ENCODE measurements at places on chromosomes 5 and 9.

DNA sequence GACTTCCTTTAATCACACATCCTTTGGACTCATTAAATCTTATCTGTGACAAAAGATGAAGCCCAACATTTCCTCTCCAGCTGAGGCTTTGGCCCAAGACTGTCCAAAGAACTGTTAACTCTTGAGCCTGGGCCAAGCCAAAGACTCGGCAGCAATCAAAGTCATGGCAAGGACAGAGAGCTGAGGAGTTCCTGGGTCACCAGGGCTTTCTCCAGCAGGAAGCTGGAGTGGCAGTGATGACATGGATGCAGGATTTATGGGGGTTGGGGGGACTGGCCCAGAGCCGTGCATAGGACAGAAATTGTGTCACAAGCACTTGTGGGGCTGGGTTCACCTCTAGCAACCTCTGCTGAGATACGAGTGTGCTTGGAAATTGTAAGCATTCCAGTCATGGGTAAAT, 440.3 kb downstream of the PLK2 start:
- DNase-seq = no peak

GRCh38 chr5:178430186-178431062, 159.8 kb downstream of the COL23A1 start:
- DNase-seq = no peak

DNA sequence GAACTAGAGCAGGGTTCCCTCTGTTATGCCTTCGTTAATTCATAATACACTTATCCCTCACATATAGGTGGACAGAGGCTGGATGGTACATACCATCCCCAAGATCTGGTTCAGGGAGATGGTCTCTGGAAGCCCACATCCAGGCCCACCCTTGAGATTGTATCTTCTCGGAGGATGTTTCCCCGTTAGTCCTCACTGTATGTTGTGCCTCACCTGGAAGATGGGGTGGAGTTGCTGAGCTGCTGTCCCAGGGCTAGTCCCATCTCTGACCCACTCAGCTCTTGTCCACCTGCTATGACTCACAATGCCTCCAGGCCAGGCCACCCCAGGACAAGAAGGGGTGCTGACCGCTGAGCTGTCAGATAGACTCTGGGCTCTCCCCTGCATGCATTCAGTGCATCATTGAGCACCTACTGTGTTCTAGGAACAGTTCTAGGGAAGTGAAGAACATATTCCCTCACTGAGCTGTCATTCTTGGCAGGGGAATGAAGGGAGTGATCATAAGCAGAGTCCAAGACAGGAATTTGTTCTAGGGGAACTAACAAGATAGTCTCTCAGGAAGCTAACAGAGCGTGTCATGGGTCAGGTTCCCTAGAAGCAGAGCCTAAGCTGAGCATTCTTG, at the start of gene CBY3:
Gene CBY3, minus strand, starts transcription at position 255 of the 622 bp plus-strand sequence. Its CDS starts 116 bp downstream, at position 139.
- no peak for DNase-seq

DNA sequence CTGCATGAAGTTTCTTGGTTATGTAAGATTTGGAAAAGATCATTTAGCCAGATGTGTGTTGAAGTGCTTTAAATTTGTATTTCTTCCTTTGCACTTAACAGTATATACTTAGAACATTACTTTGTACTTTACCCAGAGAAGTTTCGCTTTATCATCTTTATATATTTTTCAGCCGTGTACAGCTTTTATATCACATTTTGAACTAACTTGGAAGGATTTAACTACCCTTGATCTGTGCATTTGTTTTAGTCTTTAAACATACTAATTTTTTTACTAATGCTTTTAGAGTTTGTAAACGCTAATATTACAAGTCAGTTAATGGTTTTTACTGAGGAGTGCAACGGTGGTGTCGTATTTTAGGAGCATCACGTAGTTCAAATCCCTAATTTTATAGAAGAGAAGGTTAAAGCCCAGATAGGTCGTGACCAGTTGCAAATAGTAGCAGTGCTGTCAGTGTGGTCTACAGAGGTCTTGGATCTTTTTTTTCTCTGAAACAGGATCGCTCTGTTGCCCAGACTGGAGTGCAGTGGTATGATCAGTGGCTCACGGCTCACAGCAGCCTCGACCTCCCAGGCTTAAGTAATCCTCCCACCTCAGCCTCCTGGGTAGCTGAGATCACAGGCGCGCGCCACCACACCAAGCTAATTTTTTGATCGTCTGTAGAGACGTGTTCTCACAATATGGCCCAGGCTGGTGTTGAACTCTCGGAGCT, 2.0 kb downstream of the MATR3 start:
- DNase-seq = no peak

- DNase-seq = no peak
Measured at GRCh38 chr5:148967783-148968182, 95.1 kb downstream of the SH3TC2 start.

DNA sequence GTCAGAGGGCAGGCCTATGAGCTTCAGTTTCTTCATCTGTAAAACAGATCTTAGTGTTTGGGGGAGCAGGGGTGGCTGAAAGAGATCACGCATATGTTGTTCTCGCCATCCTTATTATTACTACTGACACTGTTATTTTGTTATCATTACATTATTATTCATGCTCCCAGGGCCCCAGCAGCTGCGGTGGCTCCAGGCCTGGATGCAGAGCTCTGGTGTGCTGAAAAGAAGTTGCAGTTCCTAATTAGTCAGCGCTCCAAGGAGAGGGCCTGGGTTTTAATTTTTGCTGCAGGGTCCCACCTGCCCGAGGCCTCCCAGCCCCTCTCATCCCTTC, 19.5 kb downstream of the CXXC5 start:
- DNase-seq = no peak

DNA sequence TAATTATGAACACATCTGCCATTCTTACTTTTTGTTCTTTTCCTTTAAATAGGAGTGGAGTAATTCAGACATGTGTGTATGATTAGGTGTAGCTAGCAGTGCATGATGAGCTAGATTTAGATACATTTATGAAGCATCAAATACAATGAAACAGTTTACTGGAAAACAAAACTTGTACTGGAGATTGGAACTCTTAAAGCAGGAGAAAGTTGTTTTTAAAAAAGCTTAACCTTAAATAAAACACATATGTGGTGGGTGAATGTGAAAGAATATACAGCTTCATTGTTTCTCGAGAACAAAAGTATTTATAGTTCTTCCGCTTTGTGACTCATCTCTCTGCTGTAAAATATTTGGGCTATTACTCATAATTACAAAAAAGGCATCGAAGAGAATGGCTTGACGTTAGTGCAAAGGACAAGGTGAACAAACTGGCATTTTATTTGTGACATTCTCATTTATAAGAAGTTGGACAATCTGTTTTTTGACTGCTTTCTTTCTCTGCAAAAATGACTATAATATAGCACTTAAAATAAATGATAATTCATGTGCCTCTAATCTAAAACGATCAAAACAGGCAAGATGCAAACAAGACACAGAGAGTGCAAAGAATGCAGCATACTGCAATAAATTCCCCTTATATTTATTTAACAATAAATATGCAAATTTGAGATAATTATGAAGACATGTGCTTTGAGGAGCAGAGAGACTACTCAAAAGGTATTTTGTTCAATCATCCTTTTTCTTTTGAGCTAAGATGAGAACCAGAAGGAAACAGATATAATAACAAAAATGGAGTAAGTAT, 478.8 kb downstream of the CETN3 start:
- no peak for DNase-seq

DNA sequence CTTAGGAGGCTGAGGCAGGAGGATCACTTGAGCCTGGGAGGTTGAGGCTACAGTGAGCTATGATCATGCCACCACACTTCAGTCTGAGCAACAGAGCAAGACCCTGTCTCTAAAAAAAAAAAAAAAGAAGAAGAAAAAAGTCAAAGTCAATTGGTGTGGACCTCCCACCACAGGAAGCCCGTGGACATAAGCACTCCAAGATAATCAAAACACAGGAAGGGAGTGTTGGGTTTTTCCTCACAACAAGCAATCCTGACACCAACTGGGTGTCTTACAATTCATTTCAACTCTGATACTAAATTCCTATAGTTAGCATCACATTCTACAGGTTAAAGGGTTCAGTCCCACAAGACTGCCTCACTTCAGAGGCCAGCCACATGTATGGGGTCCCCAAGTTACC, 70.7 kb downstream of the PDE6A start:
- no peak for DNase-seq

DNA sequence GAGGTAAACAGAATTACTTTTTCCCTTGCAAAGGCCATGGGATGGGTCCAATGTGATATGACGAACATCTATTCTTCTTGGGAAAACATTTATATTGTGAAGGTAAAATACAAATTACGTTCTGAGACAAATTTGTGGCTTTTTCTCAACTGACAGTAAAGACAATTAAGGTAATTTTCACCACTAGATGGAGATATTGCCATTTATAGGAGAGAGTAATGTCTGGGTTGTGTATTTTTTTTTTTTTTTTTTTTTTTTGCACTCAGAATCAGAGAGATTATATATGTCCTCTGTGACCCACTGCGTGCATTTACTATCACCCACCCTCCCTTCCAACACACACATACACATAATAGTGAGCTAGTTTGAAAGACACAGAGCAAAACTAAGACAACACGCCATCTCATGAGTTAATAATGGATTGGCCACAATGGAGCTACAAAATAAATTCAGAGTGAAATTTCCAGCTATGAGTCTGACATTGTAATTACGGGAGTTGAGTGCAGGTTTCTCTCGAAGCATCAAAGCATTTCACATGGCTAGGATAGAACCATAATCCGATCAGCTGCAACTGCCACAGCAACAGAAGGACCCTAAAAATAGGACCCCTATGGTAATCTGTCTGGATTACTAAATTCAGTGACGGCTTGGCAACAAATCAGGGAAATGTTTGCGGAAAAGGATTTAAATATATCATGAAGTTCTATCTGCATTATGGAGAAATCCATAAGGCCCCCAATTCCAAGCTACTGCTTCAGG, 49.2 kb downstream of the ANXA1 start:
- no peak for DNase-seq

GRCh38 chr5:57626703-57627102, 144.1 kb upstream of the ACTBL2 start:
- no peak for DNase-seq

- no peak for DNase-seq
Measured at GRCh38 chr9:21919377-21920362, 74.5 kb downstream of the CDKN2A start.

DNA sequence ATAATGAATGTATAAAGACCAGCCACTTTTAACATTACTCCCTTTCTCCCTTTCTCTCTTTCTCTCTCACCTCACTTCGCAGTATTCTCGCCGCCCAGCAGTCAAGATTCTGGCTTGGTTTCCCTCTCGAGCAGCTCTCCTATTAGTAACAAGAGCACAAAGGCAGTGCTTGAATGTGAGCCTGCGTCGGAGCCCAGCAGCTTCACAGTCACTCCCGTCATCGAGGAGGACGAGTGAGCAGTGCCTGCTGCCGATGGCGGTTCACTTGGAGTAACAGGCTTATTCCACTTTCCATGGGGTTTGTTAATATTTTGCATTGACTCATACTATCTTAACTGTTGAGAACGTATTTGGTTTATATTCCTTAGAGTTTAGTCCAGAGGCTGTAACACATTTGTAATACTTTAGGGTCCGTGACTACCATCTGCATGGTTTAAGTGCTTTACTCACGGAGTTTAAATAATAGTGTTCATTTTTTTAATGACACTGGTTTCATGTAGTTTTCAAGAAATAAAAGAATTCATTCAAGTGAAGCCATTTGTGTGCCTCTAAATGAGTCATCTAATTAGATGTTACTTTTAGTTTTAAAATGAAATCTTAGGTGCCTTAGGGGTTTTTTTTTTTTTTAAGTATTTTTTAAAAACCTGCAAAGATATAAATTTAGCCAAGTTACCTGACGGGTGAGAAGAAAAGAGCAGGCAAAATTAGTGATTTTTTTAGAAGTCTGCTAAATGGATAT, 8.4 kb upstream of the DMRT3 start:
- DNase-seq = no peak

DNA sequence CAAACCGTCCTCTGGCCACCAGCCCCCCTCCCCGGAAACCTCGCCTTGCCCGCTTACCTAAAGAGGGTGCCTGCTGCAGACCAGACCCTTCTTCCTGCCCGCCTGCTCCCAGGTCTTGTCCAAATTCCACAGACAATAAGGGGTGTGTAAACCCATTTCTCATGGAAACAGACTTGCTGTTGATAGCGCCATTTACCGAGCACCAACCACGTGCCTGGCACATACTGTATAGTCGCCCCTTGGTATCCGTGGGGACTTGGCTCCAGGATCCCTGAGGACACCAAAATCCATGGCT, 25.1 kb downstream of the CDHR2 start:
- DNase-seq = no peak

Data from GM18507 (cell line).